Myocyte (in vitro differentiated cells): ENCODE measurements at places on chromosomes 3 and 15.

DNA sequence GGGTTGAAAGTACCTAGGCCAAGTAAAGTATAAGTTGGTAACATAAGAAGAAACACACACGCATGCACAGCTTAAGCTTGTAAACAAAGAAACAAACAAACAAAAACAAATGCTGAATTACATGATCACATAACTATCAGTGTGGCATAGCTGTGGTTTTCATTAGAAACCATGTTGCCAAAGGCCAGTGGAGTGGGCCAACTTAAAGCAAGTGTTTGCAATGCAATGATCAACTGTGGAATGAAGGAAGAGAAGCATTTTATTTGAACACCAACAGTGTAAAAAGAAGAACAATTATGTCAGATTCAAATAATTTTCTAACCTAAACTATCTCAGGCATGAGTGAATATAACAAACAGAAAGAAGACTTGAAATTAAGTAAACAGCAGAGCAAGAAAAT, 199.4 kb upstream of the STRIT1 start:
- DNase-seq: no peak

GRCh38 chr3:94226078-94226477, 163.2 kb downstream of the NSUN3 start:
- peak; percentile 50 for DNase-seq

- DNase-seq: no peak
Observed at GRCh38 chr3:60313951-60314461, 937.2 kb downstream of the FHIT start.

GRCh38 chr15:50353975-50354837, 792 bp downstream of the GABPB1 start:
- peak; percentile 85 for DNase-seq

GRCh38 chr3:135929670-135930069, 35.9 kb upstream of the PPP2R3A start:
- peak; percentile 86 for DNase-seq

GRCh38 chr15:32957219-32957618, 237.3 kb downstream of the FMN1 start:
- DNase-seq: no peak

DNA sequence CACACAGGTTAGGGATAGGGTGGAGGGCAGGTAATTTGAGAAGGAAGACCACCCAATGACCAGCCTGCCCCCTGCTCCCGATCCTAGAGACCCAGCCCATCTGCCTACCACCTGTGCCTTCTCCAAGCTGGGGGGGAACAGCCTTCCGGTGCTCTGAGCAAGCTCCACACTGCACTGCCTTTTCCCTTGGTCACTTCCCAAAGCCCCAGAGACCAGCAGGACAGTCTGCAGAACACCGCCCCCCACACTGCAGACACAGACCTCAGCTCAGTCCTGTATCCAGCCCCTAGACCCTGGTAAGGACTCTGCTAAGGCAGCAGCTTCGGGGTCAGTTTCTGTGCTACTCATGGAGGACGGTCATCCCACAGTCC, 156.9 kb downstream of the MEGF11 start:
- DNase-seq: no peak

DNA sequence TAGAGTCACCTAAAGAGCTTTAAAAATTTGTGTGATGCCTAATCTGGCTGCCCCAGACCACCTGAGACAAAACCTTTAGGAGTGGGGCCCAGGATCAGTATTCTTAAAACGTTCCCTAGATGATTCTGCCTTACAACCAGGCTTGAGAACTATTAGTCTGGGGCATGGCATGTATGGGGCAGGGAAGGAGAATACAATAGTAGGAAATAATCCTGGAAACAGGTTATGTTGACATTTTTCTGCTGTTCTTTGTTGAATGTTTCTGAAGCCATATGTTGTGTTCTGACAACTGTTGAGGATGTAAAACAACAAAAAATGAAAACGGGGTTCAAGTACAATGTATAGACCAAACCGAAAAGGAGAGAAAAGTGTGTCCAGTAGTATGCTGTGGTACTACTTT, 2.9 kb downstream of the GTF2E1 start:
- DNase-seq: no peak

DNA sequence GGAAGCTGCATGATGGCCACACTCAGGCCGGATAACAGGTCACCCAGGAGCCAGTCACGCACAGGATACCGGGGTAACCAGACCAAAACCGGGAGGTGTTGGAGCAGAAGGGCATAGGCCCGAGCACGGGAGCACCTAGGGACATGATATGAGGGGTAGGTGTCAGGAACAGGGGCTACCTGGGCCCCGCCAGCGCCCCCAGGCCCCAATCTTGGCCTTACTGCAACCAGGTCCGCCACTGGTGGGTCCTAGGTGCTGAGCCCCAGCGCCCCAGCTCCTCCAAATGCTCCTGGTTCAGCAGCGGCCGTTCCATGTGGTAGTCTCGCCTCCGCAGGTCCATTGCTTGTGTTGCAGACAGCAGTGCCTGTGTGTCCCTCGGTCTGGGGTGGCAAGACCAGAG, 2.0 kb downstream of the SLC26A6 start:
- no peak for DNase-seq

DNA sequence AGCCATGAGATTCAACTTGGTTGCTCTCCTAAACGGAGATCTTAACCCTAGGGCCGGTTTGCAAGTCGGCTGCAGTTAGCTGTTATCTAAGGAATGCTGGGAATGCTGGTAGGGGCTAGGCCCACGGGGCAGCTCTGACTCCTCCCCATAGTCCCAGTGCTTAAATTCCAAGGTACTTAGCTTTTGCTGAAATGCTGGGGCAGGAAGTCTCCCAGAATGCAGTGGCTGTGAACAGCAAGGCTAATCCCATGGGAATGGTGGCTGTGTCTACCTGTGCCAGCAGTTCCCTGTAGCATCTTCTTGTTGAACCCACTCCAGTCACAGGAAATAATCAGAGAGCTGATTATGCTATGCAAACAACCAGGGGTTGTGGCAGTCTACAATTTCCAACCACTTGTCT, 102.5 kb upstream of the TJP1 start:
- DNase-seq: peak; percentile 48

DNA sequence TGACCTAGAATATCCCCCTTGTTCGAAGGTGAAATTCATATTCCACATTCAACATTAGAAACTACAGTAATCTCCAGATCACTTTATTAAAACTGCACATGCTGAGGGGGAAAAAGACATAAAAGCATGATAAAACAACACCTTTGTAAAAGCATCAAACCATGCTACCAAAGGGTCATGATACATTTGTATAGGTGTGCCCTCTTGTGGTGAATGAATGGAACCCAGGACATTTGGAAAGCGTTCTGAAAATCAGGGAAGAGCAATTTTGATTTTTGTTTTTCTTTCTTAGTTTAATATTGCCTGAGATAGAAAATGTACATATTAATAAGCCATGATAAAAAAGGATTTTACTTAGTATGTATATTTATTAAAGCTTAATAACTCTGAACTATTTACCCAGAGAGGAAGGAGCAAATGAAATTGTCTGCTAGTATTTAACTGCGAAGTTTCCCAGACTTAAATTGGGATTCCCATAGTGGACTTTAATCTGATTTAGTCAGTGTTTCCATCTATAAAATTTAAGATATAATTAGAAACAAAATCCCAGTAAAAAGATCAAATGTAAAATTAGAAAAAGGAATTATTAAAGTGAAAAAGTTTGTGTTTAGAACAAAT, 105.8 kb upstream of the ARL6 start:
- peak; percentile 17 for DNase-seq

DNA sequence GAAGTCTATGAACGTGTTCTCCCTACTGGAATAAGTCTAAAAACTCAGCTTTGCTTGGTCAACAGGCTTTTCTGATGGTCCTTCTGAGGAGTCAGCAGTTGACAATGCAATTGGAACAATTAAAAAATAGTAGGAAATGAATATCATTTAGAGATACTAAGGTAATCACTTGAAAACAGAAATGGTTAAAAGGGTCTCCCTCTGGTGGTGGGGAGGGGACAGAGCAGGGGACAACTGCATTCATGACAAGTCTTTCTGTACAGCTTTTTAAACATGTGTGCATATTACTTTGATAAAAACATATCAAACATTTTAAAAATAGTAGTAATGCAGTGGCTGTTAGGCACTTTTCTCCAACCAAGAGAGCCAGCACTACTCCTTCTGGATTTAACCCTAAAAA, 119.9 kb upstream of the FHIT start:
- peak; percentile 3 for DNase-seq

DNA sequence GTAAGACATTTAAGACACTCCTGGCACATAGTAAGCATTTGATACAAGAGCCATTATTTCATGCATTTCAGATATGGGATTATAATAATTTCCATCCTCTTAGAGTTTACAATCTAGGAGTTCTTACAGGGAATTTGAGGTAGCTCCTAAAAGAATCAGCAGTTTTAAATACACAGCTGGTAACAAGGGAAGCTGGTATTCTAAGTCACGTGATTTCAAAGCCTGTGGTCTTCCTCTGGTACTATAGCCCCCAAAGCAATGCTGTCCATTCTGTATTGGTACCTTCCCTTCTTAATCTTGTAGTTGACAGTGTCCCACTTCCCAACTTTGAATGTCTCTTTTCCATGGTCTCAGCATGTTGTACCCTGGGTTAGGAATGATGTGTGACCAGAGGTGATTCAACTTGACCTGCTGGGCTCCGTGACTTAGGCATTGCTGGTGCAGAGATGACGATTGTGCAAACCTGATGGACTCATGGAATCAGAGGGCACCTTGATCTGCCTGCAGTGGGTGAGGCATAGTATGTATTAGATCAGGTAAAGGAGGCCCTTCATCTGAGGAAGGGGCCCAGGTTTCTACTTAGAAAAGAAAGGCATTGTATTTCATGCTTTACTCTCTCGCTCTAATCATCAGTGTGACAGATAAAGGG, 122.9 kb downstream of the AKAP13 start:
- no peak for DNase-seq

GRCh38 chr3:46946856-46947545, 29.5 kb downstream of the CCDC12 start:
- no peak for DNase-seq

- no peak for DNase-seq
Observed at GRCh38 chr3:137514853-137515252, 249.3 kb upstream of the SOX14 start.

DNA sequence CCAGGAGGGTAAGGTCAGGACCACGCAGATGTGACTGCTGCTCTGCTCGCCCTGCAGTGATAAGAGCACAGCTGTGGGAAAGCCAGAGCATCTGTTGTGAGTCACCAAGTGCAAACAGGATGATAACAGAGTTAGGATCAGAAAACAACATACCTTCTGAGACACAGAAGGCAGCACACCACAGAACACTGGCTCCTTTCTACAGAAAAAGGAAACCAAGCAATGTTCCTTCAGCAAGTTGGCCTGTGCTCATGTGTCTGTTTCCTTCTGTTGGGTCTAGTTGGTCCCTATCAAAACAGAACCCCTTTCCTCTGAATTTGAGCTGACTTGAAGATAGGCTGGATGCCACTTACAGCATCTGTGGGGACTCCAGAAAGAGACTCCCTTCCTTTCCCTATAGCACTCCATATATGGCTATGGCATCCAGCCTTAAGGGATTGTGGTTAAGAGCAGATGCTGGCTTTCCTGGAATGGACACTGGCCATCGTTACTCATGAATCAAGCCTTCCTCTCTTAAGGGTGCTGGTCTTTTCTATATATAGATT, 440.7 kb upstream of the THBS1 start:
- peak; percentile 93 for DNase-seq

DNA sequence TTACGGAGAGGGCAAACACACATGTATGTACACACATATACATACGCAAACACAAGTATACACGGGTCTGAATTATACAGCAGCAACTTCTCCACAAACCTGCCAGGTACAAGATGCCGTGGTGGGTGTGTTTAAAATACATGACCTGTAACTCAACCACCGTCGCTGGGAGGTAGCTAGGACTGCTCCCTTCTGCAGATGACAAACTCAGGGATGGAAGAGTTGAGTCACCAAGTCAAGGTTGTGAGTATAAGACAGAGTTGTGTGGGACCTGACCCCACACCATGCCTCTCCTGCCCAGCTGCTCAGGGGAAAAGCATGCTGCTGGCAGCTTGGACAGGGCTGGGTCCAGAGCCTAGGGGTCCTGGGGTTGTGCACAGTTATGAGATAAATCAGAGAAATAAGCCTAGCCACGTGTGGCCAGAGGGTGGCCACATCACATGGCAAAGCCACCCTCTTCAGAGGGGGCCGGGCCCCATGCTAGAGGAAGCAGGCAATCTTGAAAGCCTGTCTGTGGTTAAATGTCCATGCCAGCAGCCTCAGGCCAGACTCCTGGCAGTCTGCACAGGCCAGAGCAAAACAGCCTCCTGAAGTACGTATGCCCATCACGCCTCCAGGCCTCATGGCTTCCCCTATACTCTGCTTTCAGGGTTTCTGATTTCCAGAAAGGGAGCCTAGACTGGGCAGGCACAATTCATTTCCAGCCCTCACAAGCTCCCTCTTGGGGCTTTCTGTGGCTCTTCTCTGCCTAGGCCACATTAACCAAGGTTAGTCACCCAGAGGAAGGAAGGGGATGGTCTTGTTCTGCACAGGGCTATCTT, 107.7 kb upstream of the RPL32 start:
- no peak for DNase-seq

DNA sequence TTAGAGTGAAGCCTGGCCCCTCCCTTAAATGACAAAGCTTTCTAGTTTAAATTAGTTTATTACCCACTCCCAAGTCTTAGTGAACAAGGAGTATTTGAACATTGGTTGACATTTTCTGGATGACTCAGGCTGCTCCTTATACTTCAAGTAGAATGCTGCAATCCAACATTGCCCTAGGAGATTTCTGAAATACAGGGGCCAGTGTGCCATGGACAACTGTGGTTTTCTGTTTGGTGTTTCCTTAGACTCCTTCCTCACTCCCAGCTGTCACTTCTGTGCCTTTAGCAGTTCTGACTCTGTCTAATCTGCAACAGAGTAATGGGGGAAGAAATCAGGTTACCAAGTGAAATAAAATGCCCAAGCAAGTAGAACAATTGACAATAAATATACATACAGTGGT, 116.1 kb upstream of the P2RY1 start:
- peak; percentile 33 for DNase-seq

DNA sequence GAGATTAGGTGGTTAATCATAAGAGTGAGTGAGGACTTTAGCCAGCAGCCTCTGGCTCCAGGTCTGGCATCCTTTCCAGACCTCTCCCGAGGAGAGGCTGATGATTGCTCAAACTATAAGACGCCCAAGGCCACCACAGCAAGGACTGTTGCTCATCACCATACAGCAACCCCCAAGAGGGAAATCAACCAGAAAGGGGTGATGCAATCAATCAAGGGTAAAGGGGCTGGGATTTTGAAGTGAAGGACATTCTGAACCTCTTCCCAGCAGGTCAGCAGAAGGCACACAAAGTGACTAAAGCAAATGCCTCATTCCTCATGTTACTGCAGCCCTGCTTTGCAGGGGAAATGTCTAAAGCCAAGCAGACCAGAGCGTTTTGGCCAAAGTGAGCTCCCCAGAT, 247.3 kb upstream of the IGF1R start:
- no peak for DNase-seq

- no peak for DNase-seq
Observed at GRCh38 chr3:166809520-166809919, 570.6 kb downstream of the ZBBX start.

GRCh38 chr3:71099997-71100719, 483.4 kb downstream of the FOXP1 start:
- no peak for DNase-seq

GRCh38 chr3:139287557-139287956, 56.3 kb upstream of the MRPS22 start:
- no peak for DNase-seq
